ENCODE measurements at places on chromosomes 11 and 22.

GRCh38 chr11:108223348-108224149 lies 682 bp downstream of the ATM start:
- no peak for DNase-seq

DNA sequence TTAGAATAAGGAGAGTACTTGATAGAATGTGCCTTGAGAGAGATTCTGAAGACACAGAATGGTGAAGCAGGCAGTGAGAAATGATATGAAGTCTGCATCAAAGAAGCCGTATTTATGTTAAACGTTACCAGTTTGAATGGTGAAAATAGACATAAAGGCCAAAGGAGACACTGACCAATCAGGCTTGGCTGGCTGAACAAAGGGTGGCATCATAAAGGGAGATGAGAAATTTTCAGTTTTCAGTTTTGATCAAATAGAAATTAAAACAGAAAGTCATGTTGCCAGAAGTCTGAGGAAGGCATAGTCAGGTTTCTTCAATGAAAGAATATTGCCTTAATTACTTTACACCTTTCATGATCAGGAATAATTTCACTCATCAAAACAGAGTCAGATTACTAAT lies 6.6 kb downstream of the OR51F1 start:
- DNase-seq, result no peak

DNA sequence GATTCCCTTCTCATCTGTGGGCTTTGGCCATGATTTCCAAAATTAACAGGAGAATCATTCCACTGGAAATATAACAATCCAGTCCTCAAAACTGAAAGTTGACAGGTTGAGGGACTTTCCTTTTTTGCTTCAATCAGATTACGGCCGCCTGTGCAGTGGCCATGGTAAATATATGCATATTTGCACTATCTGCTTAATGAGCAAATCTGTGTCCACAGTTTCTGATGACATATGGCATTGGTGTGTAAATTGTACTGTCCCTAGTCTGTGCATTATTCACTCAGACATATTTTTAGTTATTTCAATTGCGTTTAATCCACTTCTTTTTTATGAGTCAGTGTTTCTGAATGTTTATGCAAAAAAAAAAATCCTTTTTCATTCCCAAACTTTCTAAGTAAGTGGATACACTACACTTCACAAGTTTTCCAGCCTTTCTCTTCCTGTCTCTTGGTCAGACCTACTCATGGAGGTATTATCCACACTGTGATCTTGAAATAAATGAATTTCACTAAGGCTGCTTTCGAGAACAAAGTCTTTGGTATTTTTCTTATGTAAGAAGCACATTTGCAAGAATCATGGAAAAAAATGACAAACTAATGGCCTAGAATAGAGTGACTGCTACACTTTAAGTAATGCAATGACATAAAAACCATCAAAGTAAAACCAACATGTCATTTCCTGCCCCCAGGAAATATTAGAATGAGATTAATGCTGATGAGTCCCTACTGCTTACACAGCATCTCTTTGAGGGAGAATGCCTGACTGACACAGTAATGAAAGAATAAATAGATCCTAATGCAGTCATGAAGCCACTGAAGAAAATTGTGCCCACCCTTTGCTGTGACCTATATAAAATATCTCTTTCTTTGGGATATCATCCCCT lies 76.4 kb upstream of the MTNR1B start:
- DNase-seq, result no peak

GRCh38 chr11:119029069-119029339 lies 1.7 kb downstream of the SLC37A4 start:
- DNase-seq, result no peak

DNA sequence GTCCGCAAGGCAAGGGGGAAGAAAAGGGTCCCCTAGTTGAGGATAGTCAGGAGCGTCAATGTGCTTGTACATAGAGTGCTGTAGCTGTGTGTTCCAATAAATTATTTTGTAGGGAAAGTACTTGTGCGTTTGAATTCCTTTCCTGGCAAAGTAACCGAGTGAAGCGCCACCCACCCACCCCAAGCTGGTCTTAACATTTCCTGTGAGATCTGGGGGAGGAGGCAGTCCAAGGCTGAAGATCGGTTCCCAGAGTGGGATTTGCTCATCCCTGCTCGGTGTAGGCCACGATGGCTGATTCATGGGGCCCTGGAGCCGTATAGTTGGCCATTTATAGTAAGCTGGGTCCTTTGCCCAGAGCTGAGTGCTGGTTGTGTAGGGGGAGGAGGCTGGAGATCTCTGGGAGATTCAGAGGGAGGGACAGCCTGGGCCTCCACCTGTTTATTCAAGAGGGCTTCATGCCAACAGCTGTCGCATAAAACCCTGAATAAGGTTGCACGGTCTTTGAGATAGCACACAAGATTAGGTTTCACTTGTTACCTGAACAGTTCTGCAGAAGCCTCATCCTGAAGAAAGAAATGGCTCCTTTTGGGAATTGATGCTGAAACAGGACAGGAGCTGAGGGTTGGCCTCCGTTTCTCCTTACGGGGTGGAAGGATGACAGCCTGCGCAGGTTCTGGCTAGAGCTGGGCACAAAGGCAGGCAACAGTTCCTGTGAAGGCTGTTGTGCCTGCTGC lies 2.4 kb downstream of the ATF4 start:
- DNase-seq, result no peak

DNA sequence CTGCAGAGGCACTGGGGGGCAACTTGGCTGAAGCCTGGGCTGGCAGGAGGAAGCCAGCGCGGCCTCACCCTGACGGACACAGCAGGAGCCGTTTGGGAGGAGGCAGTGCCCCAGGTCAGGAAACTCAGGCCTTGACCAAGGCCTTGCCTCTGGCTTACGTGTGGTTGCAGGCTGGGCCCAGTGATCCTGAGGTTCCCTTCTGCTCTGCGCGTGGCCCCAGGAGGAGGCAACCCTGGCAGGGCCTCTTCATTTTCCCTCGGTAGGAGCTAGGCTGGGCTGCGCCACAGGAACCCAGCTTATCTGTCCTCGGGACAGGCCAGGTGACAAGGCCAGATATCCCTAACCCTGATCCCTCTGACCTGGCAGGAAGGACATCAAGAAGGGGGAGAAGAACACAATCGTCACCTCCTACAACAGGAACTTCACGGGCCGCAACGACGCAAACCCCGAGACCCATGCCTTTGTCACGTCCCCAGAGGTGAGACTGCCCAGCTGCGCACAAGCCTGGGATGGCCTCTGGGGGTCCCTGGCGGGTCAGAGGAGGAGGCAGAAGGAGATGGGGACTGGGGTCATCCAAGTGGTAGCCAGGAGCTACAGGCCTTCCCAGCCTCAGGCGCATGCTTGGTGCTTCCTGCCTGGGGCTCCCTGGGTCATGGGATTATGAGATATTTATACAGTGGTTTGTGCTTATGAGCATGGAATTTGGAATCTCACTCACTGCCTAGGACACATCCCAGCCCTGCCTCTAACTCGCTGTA lies 20.6 kb downstream of the POLR3H start:
- no peak for DNase-seq

GRCh38 chr11:131025020-131025419 lies 108.7 kb upstream of the SNX19 start:
- DNase-seq, result no peak

GRCh38 chr22:50621948-50622722 lies 5.8 kb downstream of the ARSA start:
- no peak for DNase-seq

- DNase-seq, result no peak
These were observed 4.8 kb upstream of the PRDM11 start for GRCh38 chr11:45141631-45142030.

DNA sequence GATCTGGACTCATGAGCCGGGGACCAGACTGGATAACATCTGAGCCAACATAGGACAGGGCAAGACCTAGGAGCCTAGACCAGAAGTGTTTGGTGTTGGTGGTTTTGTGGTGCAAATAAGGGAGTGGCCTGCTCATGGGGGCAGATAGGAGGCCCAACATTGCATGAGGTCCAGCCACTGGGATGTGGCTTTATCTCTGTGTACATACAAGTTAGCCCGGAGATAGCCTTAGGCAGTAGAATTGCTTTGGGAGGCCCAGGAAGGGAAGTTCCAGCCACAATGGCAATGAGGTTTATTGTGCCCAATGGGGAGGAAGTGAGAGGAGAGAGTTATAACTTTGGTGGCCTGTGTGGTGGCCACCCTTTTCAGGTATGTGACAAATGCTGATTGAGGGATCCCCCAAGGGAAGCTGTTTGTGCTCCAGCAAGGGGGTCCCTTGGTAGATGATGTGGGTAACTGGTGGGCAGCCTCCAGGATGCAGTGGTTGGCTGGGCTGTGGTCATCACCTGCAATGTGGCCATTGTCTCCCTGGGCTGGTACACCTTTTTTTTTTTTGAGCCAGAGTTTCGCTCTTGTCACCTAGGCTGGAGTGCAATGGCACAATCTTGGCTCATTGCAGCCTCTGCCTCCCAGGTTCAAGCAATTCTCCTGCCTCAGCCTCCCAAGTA lies 6.4 kb downstream of the LMO2 start:
- DNase-seq, result no peak

DNA sequence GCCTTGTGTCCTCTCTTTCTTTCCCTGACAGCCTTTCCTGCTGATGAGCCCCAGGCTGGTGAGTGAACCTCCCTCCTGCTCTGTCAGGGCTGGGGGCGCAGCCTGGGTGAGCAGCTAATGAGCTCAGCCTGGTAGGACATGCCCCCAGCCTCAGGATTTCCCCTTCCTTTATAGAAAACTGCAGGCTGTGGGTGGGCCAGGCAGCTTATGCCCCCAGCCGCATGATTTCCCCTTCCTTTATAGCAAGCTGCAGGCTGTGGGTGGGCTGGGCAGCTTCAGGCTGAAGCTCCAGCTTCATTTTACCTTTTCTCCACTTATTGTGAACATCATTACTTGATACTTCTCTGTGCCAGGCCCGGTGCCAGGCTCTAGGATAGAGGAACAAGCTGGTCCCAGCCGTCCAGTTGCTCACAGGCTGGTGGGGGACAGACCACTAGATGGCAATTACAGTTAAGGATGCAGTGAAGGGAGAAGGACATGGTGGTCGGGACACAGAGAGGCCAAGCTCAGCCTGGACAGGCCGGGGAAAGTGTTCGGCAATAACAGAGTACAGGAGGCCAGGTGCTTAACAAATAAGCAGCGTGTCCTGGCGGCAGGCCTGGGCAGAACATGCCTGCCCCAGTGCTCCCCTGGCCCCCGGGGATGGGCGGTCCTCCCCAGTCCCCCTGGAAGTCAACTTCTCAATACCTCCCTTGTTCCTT lies 5.3 kb downstream of the LGALS12 start:
- DNase-seq, result no peak

DNA sequence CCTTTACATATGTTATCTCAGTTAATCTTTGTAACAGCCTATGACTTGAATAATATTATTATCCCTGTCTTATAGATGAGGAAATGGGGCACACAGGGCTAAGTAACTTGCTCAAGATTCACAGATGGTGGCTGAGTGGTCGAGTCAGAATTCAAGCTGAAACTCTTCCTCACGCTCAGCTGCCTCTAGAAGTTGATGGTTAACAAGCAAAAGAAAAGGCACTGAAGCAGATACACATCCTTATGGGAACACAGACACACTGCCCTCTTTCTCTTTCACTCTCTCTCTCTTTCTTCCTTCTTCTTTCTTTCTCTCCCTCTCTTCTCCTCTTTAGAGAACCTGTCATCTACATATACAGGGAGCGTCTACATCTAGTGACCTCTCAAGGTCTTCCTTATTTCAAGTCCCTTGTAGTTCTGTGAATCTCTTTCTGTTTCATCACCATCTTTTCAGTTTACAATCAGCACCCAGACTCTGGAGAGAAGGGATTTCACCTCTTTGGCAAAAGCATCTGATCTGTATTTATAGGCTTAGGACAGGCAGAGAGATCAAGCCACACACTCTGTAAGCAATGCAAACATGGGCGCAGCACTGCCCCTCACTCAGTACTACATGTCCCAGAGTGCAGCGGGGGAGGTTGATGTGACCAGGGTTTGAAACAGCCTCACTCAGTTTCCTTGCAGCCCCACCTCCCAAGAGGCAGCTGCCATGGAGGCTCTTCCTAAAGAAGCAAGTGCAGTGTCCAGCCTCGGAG lies 75.7 kb downstream of the GRAMD1B start:
- DNase-seq, result no peak

- no peak for DNase-seq
These were observed 68.5 kb upstream of the SLC35C1 start for GRCh38 chr11:45736424-45736823.

- no peak for DNase-seq
These were observed 25.9 kb upstream of the MMP13 start for GRCh38 chr11:102981324-102981910.

- no peak for DNase-seq
These were observed 1.4 kb downstream of the ZFPL1 start for GRCh38 chr11:65085446-65085845.

DNA sequence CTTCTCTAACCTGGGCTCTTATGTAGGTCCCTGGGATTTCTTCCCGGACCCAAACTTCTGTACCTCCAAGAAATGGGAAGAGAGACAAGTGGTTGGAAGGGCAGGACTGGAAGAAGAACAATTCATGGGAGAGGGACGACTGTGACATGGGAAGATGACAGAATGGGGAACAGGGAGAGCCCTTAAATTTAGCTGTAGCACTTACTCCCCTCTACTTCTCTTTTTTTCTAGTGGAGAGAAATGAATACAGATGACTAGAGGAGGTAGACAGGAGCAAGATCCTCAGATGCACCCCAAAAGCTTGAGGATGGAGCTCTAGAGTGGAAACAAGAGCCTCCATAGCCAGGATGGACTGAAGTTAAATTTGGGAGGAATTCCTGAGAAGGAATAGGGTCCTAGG lies 2.3 kb downstream of the RHOG start:
- DNase-seq, result no peak

GRCh38 chr11:61280883-61281580 lies 14.1 kb downstream of the VWCE start:
- no peak for DNase-seq

- DNase-seq, result no peak
These were observed 557 bp upstream of the TAGLN start for GRCh38 chr11:117198613-117199012.

GRCh38 chr11:68904248-68904847 lies 657 bp downstream of the IGHMBP2 start:
- DNase-seq, result no peak

GRCh38 chr11:36361472-36361871 lies 65.4 kb downstream of the PRR5L start:
- no peak for DNase-seq

- no peak for DNase-seq
These were observed 577 bp upstream of the DKK3 start for GRCh38 chr11:12008790-12009616.

GRCh38 chr11:132332521-132332920 lies 962.1 kb downstream of the NTM start:
- no peak for DNase-seq

- no peak for DNase-seq
These were observed 1.5 kb upstream of the MB start for GRCh38 chr22:35618427-35619223.

DNA sequence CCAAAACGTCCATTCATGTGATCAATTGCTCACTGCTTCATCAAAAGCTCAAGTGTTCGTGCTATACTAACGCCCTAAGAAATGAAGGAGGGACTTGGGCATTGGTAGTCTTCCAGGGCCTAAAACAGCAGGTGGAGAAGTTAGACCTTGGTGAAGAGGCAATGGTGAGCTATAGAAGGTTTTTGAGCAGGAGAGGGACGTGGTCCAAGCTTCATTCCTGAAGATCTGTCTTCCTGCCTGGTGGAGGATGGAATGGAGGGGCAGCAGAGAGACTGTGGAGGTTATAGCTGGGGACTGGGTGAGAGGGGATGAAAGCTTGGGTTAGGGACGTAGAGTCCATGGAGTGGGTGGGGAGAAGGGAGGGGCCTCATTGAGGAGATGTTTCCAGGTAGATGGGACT lies 97.7 kb downstream of the TP53I11 start:
- no peak for DNase-seq

GRCh38 chr11:33375236-33375635 lies 118.1 kb downstream of the HIPK3 start:
- DNase-seq, result no peak

GRCh38 chr11:68505596-68505995 lies 45.0 kb downstream of the PPP6R3 start:
- no peak for DNase-seq

Measured in stimulated activated CD4-positive, alpha-beta T cell treated with anti-CD3 and anti-CD28 coated beads, TNF-alpha, amount 100 ng/mL, for 24 hours (primary cell).